SHP77 (cell line): ENCODE measurements at places on chromosomes 11 and 22.

GRCh38 chr11:34280945-34281872 is 76.6 kb downstream of the ABTB2 start:
- no peak for DNase-seq

DNA sequence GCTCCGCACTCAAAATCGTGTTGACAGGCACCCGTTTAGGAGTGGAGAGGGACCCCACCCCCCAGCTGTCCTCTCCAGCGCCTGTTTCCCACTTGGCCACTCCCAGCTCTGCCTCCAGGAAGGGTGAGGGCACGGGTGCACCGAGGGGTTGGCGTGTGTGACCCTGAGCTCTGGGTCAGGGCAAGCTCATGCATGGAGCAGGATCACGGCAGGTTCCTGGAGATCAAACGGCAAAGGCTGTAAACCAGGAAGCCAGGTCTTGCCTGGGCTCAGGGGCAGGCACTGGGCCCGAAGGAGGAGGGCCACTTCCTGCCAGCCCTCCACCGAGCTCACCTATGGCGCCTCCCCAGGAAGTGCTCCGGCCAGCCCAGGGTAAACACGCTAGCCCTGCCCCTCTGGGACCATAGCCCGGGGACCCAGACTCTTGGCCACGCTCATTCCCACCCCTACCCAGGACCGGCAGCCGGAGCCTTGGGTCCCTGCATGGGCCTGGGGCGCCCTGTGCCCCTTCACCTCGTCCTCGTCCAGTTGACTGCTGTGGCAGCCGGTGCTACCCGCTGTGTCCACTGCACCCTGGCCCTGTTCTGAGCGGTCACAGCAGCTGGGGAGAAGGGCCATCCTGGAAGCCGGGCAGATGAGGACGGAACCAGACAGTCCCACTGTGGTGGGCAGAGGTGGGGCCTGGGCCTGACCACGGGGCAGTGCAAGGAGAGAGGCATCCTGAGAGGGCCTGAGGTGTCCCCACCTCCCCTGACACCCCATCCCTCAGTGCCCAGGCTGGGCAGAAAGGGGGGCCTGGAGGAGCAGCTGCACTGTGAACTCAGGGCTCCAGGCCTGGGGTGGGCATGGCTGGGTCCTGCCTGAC is 1.0 kb upstream of the EPS8L2 start:
- no peak for DNase-seq

- no peak for DNase-seq
Measured at GRCh38 chr11:67194096-67194495, 72.2 kb upstream of the GRK2 start.

GRCh38 chr11:8251616-8252295 is 11.9 kb downstream of the LMO1 start:
- DNase-seq, result no peak

DNA sequence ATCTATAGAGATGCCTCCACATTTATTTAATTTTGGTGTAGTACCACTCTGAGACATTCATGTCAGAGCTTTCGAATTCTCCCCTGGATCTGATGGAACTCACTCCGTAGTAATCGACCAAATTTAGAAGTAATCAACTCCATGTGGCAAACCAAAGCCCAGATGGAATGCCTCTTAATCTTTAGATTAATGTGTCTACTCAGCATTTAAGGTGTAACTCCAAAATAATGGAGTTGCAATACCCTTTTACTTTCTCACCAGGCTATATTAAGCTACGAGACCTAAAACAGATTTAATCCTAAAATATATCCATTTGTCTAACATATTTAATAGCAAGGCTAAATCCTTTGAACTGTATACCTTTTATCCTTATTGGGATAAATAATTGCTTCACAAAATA is 473.3 kb downstream of the CNTN5 start:
- DNase-seq, result no peak

DNA sequence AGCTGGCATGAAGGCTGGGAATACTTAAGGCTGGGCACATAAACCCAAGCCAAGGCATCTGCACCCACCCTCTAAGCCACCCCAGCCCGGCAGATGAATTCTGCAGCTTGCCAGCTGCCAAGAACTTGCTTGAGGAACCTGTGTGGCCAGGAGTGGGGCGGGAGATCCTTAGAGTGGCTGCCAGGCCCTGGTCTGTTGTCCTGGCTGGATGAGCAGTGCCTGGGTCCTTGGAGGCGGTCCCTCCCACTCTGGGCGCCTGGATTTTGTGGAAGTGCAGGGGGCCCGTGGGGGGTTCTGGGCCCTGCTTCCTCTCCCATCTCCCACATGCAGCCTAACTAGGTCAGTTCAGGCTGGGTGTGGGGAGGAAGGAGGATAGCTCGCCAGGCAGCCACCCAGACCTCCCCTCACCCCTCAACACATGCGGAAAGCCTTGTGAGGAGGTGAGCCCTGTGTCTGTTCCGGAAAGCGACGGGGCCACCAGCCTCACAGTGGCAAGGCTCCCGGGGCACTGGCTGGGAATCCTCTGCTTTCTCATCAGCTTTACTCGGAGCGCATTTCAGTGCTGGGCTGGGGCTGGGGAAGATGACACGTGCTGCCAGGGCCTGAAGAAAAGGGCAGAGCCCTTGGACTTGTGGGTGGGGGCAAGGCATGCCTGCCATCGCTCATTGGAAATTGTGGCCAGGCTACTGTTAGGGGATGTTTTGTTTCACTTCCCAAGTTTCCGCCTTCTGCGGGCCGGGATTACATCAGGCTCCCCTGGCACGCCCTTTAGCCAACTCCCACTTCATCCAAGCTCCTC is 8.4 kb downstream of the DAGLA start:
- no peak for DNase-seq

DNA sequence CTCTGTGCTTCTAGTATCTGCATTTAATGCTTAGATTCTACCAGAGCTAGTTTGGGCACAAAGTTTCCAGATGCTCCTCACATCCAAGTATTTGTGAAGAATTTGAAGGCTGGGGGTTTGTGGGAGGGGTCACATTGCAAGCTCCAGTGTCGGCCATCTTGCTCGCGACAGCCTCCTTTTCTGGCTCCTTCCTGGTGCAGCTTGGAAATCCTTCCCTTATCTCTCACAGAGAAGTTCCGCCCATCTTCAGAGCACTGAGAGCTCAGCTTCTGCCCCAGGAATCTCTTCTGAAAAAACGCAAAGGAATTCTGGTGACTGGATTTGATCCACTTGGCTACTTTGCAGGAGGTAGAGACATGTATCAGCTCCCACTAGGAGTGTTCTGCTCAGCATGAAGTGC is 497.5 kb downstream of the TBC1D22A start:
- no peak for DNase-seq

GRCh38 chr11:100667449-100667848 is 19.6 kb upstream of the ARHGAP42 start:
- no peak for DNase-seq

GRCh38 chr11:11843211-11843621 is 1.4 kb downstream of the USP47 start:
- no peak for DNase-seq

GRCh38 chr11:110509472-110509871 is 79.7 kb downstream of the FDX1 start:
- no peak for DNase-seq

DNA sequence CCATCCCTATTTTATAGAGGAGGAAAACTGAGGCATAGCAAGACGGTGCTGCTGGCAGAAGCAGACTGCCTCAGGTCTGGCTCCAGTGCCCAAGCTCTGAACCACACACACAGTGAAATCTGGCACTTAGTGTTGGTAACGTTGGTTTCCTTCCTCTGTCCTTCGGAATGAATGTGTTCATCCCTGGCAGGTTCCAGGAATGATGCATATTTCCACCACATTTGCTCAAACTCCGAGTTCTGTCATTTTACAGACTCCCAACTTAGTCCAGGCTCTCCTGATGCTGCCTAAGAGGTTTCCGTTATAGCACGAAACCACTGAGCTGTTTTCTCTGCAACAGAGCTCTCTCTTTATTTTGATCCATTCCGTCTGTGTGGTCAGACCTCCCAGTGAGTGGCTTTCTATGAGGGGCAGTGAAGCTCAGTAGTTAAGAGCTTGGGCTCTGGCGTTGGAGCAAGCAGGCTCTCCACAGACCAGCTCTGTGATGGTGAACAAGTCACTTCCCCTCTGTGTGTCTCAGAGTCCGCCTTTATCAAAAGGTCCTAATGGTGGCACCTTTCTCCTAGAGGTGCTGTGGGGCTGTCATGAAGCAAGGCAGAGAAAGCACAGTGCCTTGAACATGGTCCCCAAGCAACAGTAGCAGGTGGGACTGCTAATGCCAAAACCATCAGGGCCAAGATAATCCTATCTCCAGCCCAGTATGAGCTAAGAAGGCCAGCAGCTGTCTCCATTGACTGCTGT is 200.3 kb downstream of the MYO18B start:
- DNase-seq, result peak; percentile 59

- DNase-seq, result no peak
Measured at GRCh38 chr11:122963961-122964360, 17.7 kb downstream of the BSX start.

DNA sequence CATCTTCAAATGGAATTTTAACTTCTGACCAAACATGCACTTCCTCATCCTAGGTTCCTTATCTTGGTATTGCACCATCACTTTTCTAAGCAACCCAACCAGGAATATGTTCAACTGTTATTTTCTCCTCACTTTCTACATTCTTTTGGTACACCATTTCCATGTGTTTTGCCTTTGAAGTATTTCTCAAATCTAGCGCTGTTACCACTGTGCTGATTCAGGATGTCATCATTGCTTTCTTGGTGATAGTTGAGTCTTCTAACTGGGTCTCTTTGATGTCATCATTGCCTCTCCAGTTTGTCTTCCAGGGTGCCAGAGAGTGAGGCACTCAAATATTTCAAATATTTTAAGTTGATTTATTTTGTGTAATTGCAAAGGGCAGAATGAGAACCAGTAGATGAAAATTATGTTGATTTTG is 47.5 kb downstream of the HORMAD2 start:
- no peak for DNase-seq

- DNase-seq, result no peak
Measured at GRCh38 chr11:86702220-86702983, 30.0 kb upstream of the ME3 start.
